ENCODE measurements at places on chromosomes 16 and 17.

DNA sequence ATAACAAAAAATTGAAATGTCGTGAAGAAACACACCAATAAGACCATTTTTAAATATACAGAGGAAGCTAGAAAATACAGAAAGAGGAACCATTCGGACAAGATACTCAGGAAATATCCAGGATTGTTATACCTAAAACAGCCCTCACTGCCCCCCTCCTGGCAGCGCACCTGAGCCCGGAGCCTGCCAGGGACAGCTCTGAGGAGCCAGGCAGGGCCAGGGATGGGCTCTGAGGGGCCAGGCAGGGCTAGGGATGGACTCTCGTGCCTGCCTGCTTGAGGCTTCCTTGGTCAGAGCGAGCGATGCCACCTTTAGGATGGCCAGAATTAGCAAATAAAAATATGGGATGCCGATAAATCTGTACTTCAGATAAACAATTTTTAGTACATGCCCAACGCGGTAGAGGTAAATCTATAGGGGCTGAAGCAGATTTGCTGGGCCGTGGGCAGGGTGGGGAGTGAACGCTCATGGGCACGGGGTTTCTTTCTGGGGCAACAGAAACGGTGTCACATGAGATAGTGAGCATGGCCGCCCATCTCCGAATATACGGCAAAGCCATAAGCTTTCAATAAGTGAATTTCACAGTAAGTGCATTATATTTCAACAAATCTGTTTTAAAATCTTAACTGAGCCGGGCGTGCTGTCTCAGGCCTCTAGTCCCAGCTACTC lies 18.2 kb upstream of the CSNK1D start:
- DNase-seq = no peak

DNA sequence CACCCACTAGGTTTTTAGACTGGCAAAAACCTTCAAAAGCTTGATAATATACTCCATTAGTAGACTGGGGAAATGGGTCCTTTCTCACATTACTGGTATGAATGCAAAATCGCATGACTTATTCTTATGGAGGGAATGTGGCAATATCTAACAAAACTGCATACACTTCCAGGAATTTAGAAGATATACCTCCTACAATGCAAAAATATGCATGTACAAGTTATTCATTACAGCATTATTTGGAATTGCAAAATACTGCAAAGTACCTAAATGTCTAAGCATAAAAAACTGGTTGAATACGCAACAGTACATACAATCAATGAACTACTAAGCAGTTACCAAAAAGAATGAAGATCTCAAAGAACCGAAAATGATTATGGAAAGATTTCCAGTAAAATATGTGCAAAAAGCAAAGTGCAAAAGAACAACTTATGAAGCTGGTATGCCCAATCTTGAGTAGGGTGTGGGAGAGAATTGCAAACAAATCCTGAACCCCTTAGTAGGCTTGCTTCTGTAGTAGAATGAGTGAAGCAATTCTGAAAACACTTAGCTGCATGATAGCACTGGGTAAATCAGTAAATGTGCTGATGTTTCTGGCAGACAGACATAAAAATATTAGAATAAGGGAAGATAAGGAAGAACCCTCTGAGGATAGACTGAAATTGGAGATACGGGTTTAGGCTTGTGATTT lies 180.1 kb downstream of the PARN start:
- DNase-seq = no peak

DNA sequence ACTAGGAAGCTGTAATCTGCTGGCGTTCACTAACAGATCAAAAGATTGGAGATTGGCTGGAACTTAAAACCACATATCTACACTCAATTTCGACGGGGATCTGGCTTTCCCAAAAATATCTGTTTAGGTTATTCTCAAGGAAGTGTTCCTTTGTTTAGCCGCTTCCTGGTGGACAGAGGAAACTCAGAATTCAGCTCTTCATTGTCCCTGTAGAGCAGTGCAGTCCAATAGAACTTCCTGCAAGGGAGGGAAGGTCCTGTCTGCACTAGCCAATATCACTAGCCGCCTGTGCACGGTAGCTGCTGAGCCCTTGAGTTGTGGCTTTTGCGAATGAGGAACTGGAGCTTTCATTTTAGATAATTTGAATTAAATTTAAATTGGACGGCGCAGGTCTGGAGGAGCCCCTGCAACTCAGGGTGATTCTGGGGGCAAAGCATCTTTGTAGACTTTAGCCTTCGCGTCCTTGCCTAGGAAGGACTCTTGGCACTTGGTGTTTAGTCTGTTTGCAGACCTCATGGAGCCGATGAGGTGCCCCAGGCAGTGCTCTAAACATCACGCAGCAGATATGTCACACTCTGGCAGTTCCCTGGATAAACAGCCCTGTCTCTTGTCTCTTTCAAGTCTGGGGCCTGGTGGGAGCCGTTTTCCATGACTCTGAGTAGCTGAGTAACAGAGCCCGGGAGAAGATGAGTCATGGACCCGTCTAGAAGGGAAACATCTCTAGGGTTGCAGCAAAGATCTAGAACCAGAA lies 122.2 kb downstream of the CCDC182 start:
- no peak for DNase-seq

GRCh38 chr16:58222532-58223316 lies 24.8 kb upstream of the CSNK2A2 start:
- DNase-seq = no peak

DNA sequence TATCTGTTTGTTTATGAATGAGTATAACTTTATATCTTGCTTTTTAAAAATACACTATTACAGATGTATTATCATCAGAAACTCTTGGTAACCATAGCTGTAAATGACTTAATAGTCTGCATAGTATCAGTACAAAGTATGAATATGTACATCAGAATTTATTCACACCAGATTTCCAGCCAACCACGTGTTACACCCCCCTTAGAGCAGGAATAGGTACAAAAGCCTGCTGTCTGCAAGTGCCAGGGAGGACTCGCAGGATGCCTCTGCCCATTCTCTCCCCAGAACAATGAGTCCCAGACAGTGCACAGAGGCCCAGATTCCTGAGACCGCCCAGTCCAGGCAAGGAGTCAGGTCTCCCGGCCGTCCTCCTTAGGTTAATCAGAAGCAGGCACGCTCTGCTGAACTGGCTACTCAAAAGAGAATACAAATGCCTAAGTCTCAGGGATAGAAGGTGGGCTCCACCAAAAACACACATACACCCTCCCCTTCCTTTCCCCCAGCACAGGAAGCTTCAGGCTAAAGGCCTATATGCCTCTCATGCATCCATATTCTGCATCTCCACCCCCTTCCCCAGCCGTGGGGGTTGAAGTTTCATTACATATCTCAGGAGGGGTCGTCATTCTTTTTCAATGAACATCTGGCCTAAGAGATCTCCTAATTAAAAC lies 159.1 kb upstream of the CDH11 start:
- DNase-seq = no peak

DNA sequence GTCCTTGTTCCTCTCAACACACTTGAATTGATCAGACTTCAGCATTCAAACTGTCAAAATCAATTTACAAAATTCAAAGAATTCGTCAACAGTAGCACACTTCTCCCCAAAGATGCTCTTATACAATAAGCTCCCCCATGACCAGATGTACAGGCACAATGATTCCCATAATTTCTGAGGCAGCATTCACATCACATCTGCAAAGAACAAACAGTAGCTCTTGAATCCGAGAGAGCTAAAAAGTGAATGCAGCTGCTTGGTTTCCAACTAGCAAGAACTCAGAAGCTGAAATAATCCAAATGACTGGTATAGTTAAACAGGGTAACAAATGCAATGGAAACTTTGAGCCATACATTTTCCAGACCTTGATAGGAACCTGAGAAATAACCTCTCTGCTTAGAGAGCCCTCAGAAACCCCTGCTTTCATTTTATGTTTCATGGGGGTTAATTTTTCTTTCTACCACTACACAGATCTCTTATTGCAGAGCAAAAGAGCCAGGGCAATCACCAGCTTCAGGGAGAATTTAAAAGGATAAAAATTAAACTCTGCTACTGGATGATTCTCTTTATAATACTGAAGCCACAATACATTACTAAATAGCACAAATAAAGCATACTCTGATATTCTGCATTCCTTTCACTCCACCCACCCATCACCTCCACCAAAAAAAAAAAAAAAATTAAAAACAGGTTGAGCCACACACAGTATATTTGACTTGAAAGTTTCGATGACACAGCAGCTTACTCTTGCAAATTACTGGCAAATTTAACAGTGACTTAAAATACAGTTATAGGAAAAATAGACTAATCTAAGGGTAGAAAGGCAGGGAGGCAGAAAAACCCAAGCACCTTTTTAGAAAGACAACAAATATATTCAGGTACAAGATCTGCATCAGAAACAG lies 23.1 kb upstream of the TMEM97 start:
- no peak for DNase-seq

DNA sequence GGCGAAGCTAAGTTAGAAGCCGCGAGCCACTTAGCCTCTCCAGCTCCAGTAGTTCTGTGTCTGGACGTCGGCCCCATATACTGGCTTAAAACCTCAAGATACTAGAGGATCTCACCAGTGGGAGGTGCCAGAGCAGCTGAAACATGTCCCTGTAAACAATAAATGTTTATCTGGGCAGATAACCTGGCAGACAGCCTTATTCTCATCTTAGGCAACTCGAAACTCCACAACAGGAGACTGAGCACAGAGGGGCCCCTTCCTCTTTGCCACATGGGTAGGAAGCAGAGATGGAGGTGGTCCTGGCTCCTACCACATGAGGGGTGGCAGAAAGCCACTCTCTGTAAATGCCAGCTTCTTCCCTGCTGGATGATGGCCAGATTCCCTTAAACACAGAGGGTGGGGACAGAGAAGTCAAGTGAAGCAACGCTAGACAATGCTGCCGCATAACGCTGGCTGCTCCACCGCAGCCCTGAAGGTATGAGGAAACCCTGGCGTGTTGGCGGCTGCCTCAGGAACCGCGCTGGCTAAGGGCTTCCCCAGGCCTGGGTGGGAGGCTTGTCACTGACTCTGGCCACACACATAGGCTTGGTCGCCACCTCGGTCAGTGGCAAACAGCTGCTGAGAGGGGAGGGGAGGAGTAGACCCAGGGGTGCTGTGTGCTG lies 67.9 kb downstream of the HIC1 start:
- DNase-seq = no peak

DNA sequence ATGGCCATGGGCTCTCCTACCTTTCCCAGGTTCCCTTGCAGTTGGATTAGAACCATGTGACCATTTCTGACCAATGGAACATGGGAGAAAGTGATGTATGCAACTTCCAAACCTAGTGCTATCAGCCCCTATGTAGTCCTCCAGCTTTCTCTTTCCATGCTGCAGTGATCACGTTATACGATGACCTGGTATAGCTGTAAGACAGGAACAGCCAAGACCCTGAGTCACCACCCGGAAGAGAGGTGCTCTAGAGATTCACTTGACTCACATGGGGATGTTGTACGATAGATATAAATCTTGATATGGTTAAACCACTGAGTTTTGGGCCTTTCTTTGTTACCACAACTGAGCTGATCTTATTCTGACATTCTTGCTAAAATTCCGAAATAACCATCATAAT lies 65.1 kb downstream of the NOG start:
- DNase-seq = no peak

DNA sequence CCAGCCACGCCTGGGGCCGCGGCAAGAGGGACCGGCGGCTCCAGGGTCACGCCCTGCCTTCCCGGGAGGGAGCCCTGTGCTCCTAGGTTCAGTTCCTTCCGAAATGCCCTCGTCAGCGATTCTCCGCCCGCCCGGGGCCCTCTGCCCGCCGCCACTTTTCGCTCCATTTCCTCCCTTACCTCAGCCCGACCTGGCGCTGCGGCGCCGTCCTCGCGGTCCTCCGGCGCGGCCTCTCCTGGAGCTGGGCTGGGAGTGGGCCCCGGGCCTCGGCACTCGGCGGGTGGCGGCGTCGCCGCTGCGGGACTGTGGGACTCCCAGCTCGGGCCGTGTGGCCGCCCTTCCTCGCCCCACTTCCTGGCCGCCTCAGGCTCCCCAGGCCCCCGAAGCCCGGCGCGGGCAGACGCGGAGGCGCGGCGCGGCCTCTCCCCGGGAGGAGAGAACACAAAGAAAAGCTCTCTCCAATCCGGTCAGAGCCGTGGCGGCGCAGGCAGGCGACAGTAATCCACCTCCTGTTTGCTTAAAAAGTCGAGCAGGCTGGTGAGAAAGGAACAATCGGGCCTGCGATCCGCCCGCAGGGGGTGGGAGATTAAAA lies 1.6 kb downstream of the BAHCC1 start:
- DNase-seq = peak; percentile 41

DNA sequence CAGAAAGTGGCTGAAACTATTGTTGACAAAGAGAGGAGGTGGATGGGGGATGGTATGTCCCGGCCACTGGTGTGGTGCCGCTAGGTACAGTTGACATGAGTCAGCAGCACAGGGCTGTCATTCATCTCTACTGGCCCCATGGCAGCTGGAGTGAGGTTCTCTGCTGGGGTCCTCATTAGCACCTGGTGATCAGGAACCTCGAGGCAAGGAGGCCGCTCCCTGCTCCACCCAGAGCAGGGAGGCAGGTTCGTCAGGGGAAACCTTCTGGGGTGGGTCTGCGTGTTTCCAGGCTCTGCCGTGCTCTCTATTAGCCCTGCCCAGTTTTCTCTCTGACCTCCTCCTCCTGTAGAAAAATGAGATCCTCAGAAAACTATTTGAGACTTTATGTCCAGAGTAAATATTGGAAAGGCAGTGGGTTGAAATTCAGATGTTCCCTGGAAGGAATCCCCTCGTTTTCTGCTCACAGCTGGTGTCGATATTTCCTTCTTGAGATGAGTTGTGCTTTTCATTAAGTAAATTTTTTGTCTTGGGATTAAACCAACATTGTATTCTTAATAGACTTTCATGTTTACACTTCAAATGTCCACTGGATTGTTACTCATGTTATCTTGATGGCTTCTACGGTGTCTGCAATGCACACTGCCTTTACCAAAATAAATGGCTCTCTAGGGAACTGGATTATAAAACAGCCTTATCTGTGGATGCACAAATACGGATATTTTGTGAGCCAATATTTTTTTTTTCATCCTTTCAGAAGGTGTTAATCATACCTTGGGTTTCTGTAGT lies 7.1 kb downstream of the NTN1 start:
- DNase-seq = no peak

GRCh38 chr17:54903375-54903774 lies 2.7 kb downstream of the TOM1L1 start:
- DNase-seq = no peak

DNA sequence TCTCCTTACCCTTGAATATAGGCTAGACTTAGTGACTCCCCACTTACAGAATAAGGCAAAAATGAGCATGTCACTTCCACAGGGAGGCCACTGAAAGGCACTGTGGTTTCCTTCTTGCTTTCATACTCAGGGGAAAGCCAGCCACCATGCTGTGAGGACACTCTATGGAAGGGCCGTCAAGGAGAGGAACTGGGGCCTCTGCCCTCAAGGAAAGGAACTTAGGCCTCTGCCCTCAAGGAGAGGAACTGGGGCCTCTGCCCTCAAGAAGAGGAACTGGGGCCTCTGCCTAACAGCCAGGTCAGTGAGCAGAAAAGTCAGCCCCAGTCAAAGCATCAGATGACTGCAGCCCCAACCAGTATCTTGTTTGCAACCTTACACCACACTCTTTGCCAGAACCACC lies 30.1 kb downstream of the VPS35 start:
- DNase-seq = peak; percentile 42

- DNase-seq = no peak
Measured at GRCh38 chr17:4895657-4896331, 3.5 kb upstream of the C17orf107 start.

All from CD4-positive, alpha-beta T cell treated with Interleukin-17A for 1 hour (primary cell).